ENCODE measurements at places on chromosomes 16 and 17. TPM values are rescaled to one million over a fixed set of nuclear protein-coding genes. Genes with fewer than 3 reads are reported as not detected.

Gene SUMO2
- total RNA-seq, result 282 TPM

Gene EVPL
- 48.3 TPM for total RNA-seq

Gene DRC3
- total RNA-seq, result 2.2 TPM

Gene MYH1
- not detected for total RNA-seq

Gene CACNA1H
- 4.1 TPM for total RNA-seq

DNA sequence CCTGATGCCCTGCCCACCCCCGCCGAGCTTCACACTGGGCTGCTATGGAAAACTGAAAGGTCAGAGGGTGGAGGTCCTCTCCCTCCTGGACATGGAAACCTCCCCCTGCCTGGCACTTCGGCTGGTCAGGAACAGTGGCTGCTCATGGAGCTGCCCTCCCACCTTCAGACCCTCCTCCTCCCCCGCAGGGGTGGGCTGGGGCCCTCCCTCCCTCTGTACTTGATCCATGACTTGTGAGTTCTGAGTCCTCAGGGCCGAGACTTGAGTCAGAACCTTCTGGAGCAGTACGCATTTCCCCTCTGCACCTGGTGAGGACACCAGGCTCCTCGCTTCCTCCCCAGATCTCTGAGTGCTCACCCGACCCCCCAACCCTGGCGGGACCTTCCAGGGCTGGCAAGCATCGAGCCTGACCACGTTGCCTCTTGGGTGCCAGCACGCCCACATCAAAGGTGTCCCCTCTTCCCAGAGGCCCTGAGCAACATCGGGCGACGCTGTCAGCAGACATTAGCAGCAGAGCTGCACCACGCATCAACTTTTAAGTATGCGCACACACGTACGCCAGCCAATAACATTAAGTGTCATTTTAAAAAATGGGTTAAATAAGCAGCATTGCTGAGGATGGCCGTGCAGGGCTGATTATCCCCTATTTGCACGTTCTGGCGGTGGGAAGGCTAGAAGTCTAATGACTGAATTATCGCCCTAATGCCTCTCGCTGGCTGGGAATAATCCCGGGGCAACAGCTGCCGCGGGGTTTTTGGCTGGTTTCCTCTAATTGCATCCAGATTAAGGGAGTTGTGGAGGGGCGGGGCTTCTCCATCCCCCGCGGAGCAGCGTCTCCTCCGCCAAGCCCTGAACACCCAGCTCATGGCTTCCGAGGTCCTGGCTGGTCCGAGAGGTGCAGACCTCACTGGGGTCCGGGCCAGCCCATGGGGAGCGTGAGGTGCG lies 98.0 kb downstream of the TBC1D16 start:
- H3K27me3 ChIP-seq, result no peaks in the 10 kb centered on the region
- no peak overlapping the region for H3K4me3 ChIP-seq

DNA sequence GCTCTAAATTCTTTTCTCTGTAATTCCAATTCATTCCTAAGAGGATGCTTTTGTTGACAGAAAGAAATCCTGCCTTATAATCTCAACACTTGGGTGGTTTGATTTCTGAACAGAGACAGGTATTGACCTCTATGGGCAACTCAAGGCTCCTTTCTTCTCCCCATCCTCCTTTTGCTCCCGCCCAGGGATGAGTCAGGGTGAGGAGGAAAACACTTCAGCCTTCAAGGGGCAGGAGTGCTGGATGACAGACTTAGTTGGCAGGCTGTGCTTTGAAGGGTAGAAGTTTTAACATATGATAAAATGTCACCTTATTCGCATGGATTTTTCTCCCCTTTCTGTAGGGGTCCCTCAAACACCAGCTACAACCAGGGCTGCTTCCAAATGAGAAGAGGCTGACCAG lies 16.7 kb upstream of the TOM1L1 start:
- DNase-seq, result no peak
- no peak overlapping the region for H3K4me3 ChIP-seq
- H3K27ac ChIP-seq, result no peak overlapping the region
- no peaks in the 10 kb centered on the region for H3K36me3 ChIP-seq

- peaks cover 90% of the 10 kb centered on the region for H3K27me3 ChIP-seq
- DNase-seq, result no peak
- H3K4me3 ChIP-seq, result no peak overlapping the region
- no peaks in the 10 kb centered on the region for H3K36me3 ChIP-seq
- H3K27ac ChIP-seq, result no peak overlapping the region
Measured at GRCh38 chr17:73535746-73536145, 108.5 kb downstream of the SDK2 start.

DNA sequence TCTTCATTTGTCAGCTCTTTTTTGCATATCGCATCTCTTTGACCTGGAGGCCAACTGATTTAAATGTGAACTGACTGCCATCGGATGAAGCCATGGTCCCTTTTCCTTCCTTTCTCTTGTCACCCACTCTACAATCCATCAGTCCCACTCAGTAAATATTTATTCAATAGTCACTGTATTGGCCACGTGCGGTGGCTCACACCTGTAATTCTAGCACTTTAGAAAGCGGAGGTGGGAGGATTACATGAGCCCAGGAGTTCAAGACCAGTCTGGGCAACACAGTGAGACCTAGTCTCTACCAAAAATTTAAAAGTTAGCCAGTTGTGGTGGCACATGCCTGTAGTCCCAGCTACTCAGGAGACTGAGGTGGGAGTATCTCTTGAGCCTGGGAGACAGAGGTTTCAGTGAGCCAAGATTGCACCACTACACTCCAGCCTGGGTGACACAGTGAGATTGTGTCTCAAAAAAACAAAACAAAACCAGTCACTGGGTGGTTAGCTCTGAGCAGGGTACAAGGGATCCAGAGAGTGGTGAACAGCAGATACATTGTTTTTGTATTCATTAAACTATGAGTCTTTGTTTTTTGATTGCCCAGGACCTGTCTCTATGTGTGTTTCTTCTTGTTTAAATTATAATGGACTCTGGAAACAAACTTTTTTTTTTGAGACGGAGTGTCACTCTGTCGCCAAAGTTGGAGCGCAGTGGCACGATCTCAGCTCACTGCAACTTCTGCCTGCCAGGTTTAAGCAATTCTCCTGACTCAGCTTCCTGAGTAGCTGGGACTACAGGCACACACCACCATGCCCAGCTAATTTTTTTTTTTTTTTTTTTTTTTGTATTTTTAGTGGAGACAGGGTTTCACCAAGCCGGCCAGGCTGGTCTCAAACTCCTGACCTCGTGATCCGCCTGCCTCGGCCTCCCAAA lies 6.9 kb downstream of the PHAF1 start:
- no peaks in the 10 kb centered on the region for H3K36me3 ChIP-seq
- no peak overlapping the region for H3K27ac ChIP-seq
- peaks cover 35% of the 10 kb centered on the region for H3K4me1 ChIP-seq
- H3K4me3 ChIP-seq, result no peak overlapping the region

Data from PC-3 (cell line).